Suprapubic skin (tissue), 4 donors: ENCODE measurements at places on chromosomes 16 and 17. TPM values are rescaled to one million over a fixed set of nuclear protein-coding genes. Genes with fewer than 3 reads are reported as not detected.
A peak's percentile ranks its signal among the peaks of the same experiment; 100 is the strongest.

DNA sequence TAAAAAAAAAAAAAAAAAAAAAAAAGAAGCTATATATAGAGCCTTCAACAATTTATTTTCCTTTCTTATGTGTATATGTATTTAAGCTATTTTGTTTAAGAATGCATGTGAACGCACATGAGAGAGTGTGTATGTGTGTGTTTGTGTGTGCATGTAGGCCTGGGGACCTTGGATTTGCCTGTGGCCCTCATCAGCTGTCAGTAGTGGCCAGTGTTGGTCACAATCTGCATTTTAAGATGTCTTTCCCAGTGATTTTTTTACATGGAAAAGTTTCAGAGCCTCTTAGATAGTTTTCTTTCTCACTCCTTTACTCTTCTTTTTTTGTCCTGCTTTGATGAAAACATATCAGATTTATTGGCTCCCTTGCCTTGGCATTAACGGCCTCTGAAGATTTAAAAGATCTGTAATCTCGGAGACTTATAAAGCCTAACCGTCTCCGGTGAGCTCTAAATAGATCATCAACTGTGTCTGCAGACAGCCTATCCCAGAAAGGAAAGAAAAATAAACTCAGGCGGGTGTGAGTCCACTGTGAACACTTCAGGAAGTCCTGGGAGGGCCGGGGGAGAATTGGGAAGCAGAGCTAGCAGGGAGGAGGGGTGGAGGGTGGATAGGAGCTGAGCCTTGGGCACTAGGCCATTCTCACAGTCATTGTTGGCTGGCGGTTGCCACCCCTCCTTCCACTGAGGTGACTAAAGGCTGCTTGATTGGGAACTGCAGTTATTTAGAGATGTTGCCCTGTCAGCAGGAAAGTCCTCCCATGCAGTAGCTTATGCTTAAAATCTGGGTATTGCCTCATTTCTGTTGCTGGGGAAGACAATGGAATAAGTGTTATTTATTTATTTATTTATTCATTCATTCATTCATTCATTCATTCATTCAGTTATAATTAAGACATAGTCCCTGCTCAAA is 86.8 kb downstream of the WWP2 start:
- peak; percentile 90 for DNase-seq

GRCh38 chr16:30780549-30780948 is 6.5 kb downstream of the ZNF629 start:
- no peak for DNase-seq

- DNase-seq: no peak
Measured at GRCh38 chr16:10892782-10893318, 15.8 kb downstream of the CIITA start.

- peak; percentile 91 for DNase-seq
Measured at GRCh38 chr16:20868890-20869289, 31.3 kb downstream of the DCUN1D3 start.

DNA sequence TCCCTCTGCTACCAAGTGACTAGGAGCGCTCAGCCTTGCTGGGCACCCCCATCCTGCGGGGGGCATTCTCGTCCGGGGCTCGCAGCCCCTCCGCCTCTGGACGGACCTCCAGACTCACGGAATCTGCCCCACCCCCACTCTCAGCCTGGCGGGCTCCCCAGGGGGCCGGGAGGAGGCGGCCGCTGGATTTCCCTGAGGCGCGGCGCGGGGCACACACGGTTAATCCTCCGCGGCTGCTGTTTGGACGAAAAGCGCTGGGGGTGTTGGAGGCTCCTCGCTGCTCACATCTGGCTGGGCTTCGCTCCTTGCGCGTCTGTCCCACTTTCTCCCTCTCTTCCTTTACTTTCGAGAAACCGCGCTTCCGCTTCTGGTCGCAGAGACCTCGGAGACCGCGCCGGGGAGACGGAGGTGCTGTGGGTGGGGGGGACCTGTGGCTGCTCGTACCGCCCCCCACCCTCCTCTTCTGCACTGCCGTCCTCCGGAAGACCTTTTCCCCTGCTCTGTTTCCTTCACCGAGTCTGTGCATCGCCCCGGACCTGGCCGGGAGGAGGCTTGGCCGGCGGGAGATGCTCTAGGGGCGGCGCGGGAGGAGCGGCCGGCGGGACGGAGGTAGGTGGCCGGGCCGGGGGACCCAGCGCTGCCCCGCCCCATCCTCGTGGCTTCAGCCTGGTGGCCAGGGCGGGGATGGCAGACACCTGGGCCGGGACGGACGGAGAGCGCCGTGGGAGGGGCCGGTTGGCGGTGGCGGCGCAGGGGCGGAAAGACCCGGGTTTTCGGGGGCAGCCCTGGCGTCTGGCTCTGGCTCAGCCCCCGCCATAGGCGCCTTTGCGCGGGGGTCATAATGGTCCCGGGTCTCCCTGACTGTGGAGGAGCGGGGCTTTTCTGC is at the start of gene C1QTNF1:
Gene C1QTNF1 (plus strand): TSS at position 284 of the 886 bp plus-strand sequence. CDS start 19,800 bp downstream, outside the sequence.
- peak; percentile 86 for DNase-seq

DNA sequence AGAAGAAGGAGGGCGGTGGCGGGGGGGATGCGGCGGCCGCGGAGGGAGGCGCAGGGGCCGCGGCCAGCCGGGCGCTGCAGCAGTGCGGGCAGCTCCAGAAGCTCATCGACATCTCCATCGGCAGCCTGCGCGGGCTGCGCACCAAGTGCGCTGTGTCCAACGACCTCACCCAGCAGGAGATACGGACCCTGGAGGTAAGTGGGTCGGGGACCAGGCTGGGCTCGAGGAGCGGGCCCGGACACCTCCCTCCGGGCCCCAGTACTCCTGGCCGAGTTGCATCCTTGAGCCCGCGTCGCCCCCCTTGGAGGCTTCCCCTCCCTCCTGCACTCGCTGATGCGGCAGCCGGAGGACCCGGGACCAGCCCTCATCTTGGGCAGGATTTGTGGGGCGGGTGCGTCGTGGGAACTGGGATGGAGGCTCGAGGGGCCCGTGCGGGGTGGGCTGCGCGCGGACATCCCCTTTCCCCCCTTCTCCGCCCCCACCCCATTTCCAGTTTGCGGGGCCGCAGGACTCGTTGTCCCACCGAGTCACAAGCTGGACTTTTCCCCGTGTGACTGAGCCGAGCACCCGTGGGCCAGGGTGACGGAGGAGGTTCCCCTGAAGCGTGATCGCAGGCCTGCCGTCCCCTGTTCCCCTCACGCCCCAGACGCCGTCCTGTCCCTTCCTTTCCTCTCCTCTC is 572 bp downstream of the KSR1 start:
- DNase-seq: no peak

TMC6 gene
- total RNA-seq: 48.8 TPM
